ENCODE measurements at places on chromosomes 2 and 18.

GRCh38 chr2:45935791-45936622 lies 284.5 kb downstream of the PRKCE start:
- DNase-seq = peak; percentile 100

DNA sequence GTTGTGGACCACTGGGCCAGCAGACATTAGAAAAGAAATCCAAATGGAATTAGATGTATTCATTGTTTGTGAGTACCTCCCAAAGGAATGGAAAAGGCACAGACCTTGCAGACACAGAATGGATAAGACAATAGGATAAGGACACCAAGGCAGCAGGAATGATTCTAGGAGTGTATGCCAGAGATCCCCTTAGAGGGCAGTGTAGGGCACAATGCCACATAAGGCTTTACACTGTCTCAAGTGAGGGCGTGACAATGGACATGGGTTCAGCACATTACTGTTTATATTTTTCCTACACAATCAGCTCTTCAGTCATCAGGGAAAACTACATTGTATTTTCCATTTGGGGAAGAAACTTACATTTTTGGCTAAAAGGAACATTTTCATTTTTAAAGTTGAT lies 250.9 kb downstream of the PTH2R start:
- no peak for DNase-seq

- DNase-seq = no peak
These were observed 61.8 kb upstream of the DCC start for GRCh38 chr18:52278191-52278590.

DNA sequence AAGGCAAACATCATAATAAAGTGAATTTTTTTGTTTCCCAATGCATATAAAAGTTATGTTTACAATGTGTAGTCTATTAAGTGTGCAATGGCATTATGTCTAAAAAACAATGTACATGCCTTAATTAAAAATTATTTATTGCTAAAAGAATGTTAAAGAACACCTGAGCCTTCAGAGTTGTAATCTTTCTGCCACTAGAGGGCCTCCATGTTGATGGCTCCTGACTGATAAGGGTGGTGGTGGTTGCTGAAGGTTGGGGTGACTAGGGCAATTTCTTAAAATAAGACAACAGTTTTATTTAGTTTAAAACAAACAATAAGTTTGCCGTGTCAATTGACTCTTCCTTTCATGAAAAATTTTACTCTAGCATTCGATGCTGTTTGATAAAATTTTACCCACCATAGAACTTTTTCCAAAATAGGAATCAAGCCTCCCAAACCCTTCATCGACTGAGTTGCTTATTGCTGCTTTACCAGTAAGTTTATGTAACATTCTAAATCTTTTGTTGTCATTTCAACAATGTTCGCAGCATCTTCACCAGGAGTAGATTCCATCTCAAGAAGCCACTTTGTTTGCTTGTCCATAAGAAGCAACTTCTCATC lies 32.3 kb downstream of the MAP3K2 start:
- DNase-seq = no peak

DNA sequence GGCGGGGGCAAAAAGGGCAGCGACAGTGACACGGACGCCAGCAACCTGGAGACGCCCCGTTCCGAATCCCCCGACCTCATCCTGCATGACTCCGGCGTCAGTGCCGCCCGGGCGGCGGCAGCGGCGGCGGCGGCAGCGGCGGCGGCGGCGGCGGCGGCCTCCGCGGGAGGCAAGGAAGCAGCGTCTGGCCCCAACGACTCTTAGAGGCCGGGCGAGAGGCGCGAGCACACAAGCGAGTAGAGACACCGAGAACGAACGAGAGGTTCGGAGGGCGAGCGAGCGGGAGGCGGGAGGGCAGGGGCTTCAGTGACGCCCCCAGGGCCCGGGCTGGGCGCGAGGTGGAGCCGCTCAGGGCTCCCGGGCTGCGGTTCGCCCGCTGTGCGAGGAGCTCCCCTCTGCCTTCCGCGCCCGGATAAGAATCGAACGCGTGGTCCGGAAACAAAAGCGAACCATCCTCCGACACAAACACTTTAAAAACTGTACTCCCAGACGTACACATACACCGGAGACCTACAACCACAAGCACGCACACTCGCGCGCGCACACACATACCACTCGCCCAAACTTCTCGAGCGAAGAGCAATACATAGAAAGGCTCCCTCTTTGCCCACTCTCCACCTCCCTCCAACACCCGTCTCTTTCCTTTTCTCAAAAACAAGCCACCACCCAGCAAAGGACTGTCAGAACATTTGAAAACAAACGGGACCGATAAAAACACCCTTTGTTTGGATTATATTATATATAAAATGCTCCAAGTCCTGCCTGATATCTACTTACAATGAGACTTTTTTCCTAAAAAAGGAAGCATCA lies 2.8 kb downstream of the SP9 start:
- DNase-seq = peak; percentile 36

DNA sequence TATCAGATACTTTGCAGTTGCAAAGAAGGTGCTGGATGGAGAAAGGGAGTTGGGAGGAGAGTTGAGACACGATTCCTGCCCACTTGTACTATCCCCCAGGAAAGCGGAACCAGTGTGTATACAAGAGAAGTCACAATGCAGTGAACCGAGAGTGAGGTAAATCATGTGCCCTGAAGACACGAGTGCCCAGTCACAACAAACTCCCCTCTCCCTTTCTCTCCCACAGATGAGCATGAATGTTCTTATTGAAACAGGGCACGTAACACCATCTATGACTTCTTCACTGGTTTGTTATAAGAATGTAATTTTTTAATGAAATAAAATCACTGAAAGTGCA lies 155.7 kb downstream of the IRS1 start:
- no peak for DNase-seq

GRCh38 chr18:26646901-26647300 lies 98.5 kb upstream of the KCTD1 start:
- DNase-seq = no peak

GRCh38 chr2:197298609-197299008 lies 12.0 kb downstream of the ANKRD44 start:
- DNase-seq = no peak

DNA sequence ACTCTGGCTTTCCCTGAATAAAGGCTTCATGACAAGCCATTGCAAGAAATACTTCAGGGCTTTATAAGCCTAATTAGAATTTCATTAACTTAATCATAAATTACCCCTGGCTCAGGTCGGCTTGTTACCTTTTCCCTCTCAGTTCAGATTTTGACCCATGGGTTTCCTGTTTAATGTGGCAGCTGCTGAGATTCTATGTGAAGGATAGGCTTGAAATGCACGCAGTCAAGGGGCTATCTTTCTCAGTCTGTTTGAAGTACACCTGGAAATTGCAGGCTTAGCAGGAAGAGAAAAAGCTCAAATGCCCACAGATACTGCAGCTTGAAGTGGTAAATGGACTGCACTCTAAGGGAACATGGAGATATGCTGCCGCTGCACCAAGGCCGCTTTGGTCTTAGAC lies 49.4 kb downstream of the CAVIN2 start:
- no peak for DNase-seq

- no peak for DNase-seq
These were observed 812.9 kb upstream of the ACVR2A start for GRCh38 chr2:147031897-147032296.

GRCh38 chr2:219578811-219579613 lies 6.9 kb downstream of the INHA start:
- peak; percentile 65 for DNase-seq

DNA sequence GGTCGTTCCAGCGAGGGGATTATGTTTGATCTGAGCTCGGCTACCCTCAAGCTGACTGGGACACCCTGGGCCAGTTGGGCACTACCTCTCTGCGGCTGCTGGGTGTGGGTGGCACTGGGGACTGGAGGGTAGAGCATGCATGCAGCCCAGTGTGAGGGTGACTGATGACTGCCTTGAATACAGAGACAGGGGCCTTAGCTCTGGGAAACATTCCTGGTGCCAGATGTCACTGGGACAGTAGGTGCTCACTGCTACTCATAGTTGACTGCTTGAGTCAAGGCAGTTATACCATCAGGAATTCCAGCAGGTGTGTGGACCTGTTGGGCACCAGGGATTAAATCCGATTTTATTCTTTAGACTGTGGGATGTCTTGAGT lies 33.6 kb upstream of the ATP6V1B1 start:
- DNase-seq = peak; percentile 45

- DNase-seq = peak; percentile 59
These were observed 14.2 kb downstream of the SCN9A start for GRCh38 chr2:166361351-166362153.

GRCh38 chr2:126200538-126200937 lies 455.4 kb upstream of the GYPC start:
- no peak for DNase-seq

GRCh38 chr2:189022053-189022481 lies 47.9 kb downstream of the COL3A1 start:
- DNase-seq = peak; percentile 94

GRCh38 chr2:161041356-161041755 lies 118.9 kb upstream of the TANK start:
- DNase-seq = no peak

DNA sequence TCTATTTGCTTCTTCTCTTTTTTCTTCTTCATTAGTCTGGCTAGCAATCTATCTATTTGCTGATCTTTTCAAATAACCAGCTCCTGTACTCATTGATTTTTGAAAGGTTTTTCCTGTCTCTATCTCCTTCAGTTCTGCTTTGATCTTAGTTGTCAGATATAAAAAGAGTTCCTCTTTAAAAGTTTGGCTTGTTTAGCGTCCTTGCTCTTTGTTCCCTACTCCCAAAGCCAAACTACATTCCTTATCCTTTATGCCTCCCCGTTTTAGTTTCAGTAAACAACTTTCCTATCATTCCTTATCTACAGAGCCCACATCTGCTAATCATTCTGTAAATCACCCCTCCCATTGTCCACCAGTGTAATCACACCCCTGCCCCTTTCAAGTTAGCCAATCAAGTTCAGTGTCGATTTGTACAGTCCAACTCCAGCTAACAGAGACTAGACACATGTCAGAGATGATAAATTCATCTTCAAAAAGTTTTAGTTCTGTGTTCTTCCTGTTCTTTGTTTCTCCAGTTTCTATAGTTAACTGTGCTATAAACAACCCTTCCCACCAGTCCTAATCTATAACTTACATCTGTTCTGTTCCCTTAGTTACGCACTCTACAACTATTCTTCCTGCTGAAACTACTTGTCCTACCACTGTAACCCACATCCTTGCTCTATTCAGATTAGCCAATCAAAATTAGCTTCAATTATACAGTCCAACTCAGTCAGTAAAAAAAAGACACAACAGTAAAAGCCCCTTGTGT lies 44.4 kb downstream of the TFPI start:
- no peak for DNase-seq

- no peak for DNase-seq
These were observed 60.1 kb downstream of the ASAP2 start for GRCh38 chr2:9266711-9267110.

- peak; percentile 62 for DNase-seq
These were observed 46.6 kb downstream of the SMAD2 start for GRCh38 chr18:47883771-47884413.

DNA sequence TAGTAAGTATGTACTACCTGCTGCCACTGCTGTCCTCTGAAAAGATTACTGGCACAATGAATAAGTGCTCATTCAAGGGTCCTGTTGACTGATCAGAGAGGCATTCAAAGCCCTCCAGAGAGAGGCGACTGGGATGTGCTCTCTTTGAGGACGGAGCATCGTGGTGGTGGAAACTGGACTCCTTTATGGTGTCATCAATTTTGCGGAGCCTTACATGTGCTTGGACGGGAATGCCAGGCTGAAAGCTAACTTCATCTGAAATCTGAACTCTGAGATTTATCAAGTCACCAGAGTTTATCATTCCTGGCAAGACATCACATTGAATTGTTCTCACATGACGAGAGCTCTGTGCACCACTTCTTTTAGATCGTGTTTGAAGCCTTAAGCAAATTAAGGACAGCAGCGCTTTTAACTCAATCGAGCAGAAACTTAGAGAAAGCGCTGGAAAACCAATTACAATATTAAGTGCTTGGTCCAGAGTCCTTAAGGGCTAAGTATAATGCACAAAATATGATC lies 138.3 kb downstream of the NCK2 start:
- DNase-seq = no peak

GRCh38 chr2:178105566-178105965 lies 6.7 kb upstream of the RBM45 start:
- DNase-seq = no peak

GRCh38 chr2:204110338-204110741 lies 173.8 kb downstream of the ICOS start:
- peak; percentile 16 for DNase-seq

GRCh38 chr2:196534495-196534894 lies 105.0 kb upstream of the CCDC150 start:
- no peak for DNase-seq

GRCh38 chr18:70166668-70167067 lies 38.8 kb downstream of the RTTN start:
- no peak for DNase-seq

DNA sequence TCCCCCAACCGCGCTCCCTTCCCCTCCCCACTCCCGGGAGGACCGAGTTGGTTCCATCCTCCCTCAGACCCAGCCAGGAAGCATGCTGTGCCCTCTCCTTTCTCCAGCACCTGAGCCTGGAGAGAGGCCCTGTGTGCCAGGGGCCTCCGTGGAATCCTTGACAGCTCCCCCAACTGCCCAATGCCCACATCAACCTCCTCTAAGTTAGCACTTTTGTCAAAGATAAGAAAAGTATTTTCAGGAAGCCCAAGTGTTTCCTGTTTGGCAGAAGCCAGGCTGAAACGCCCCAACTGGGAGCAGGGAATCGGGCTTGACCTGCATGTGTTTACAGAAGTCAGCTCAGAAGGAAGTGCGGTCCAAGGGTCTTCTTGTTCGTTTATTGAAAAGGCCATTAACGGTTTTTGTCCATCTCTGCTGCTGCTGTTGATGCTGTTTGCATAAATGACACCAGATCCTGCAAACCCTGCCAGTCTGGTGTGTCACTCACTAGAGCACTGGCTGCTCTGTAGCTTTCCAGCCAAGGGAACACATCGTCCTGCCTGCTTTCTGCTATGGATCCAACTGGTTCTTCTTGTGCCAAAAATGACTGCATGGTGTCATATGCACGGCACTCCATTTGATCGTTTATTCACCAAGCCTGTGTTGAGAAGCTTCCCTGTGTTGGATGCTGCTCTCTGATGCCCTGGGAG lies 35.4 kb upstream of the COL6A3 start:
- DNase-seq = peak; percentile 79

DNA sequence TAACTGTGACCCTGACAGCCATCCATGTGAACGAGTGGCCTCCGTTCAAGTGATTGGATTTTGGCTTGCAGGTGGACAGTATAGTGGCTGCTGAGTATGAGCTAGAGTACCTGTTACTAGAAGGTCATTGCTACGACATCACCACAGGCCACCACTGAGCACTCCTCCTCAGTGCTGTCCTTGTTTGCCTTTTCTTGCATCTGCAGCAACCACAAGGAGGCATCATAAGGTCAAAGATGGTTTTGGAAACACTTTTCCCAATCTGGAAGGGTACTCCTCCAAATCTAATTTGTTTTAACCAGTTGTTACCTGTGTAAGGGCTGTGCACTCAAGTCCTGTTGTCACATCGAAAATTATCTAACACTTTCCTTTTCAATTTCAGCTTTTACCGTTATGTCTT lies 81.2 kb downstream of the UGGT1 start:
- DNase-seq = peak; percentile 29

DNA sequence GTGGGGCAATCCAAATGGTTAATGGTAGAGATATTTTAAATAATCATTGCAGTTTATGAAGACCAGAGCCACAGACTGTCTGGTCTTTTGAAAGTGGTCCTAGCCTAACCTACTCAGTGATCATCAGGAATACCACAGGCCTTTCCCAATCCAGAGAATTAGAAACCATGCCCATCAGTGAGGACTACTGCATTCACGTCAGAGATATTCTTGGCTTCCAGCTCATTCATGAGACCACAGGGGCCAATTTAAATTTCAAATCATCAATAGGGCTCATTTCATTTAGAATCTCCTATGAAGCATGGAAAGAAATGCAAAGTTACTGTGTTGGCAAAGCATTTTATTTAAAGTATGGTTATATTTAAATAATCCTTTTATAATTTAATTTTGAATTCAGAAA lies 362.3 kb upstream of the KCNJ3 start:
- no peak for DNase-seq

Measured in cardiac fibroblast (primary cell).